ENCODE measurements at places on chromosomes 11 and 22.

DNA sequence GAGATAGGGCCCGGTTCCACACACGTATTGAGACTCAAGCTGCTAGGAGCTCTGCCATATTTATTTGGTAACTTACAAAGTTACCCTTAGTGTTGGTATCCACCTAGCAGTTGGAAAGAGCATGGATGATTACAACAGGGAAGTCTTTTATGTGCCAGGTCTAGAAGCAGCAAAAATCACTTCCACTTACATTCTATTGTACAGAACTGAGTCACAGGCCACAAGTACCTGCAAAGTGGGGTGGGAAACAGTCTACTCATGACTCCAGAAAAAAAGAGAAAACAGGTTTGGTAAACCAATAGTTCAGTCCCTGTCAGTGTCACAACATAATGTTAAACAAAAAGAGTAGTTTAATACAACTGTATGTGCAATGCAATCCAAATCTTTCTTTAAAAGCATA lies 279.6 kb upstream of the PITPNB start:
- DNase-seq, result no peak

GRCh38 chr11:2447253-2447950 lies 2.6 kb downstream of the KCNQ1 start:
- DNase-seq, result peak; percentile 8

- DNase-seq, result no peak
These were observed 80.7 kb downstream of the NAV2 start for GRCh38 chr11:19793326-19793725.

GRCh38 chr22:23913306-23913660 lies 19.1 kb downstream of the MIF start:
- DNase-seq, result no peak

DNA sequence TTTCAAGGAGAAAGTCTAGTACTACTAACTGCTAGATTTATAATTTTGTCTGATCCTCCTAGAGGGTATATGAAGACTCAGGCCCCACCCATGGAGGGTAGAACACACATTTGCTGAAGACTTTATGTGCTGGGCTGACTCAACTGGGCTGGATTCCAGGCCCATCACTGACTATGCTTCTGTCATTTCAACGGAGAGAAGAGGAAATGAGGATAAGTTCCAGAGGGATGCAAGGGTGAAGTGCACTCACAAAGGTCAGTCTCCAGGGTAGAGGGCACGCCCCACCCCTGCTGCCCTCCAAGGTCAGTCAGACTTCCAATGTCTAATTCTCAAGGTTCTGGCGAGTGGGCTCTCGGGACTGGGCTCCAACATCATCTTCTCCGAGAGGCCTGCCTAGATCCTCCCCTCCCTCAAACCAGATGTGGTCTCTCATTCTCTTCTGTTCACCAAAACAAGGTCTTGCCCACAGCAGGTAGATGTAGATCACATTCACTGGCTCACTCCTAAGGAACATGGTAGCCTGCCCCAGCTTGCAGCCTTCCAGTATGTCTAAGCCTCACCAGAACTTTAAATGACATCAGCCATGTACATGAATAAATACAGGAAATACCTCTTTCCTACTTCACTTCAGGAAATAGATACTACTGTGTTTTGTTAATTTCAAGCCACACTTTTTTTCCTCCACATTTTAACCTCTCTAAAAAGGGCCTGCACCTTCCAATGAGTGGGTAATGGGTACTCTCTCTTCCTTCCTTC lies 7.3 kb upstream of the C11orf86 start:
- DNase-seq, result peak; percentile 83

DNA sequence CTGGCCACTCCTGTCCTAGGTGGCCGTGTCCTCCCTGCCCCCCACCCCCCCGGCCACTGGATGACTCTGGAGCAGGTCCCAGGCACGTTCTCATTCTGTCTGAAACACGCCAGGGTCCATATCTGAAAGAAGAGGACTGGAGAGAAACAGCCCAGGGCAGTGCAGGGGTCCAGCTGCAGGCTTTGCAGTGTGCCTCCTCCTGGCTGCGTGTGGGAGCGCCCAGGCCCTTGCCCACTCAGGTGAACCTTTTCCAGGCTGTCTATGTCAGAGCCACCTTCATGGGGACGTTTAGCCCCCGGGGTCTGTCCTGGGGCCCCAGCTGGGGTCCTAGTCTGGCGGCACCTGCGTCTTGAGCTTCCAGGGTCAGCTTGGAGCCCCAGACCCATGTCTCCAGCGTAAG lies 15.6 kb downstream of the GRAMD4 start:
- DNase-seq, result no peak

DNA sequence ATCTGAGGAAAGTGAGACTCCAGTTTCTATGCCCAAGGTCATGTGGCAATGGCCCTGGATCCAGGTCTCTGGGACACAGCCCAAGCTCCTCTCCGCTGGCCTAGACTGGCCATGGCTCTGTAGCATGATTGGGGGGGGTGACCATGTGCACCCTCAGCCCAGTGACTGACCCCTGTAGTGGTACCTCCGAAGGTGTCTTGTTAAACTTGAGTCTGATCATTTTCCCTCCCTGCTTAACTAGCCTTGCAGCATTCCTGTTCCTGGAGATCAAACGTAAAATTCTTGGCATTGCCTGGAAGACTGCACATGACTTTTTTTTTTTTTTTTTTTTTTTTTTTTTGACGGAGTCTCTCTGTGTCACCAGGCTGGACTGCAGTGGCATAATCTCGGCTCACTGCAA lies 1116.0 kb downstream of the TBC1D22A start:
- DNase-seq, result no peak

DNA sequence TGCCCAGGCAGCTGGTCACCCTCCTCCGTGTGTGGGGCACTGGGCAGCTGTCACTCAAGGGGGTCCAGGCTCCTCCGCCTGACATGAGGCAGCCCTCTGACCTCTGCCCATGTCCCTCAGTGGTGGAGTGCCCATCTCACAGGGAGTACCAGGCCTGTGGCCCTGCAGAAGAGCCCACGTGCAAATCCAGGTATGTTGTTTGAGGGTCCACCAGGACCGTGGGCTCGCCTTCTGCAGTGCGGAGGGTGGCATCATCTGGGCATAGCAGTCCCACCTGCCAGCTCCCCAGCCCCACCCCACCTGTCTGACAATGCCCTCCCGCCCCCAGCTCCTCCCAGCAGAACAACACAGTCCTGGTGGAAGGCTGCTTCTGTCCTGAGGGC lies 30.5 kb downstream of the MUC2 start:
- no peak for DNase-seq

DNA sequence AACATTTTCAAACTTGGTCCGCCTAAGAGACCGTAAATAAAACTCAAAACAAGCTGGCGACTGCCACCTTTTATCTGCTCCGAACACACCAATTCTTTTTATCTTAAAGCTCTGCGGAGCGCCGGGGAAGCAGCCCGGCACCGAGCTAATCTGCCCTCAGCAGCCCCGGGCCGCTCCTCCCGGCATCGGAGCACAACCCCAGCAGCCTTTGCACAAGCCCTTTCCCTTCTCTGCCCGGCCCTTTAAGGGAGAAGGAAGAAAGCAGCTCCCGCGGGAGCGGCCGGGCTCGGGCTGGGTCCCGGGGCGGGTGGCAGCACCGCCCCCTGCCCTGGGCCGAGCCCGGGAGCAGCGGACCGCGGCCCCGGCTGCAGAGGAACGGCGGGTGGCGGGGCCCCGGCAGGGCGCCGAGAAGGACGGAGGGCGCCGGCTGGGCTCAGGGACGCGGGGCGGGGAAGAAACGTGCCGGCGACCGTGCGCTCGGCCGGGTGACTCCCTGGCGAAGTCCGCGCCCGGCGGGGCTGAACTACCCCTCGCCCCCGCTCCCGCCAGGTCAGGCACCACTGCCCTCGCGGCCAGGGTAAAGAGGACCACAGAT lies 133.6 kb upstream of the C11orf58 start:
- peak; percentile 7 for DNase-seq

- DNase-seq, result no peak
These were observed 11.9 kb downstream of the PLAAT2 start for GRCh38 chr11:63551091-63551888.

- peak; percentile 95 for DNase-seq
These were observed 517.9 kb downstream of the NTM start for GRCh38 chr11:131888230-131888855.

GRCh38 chr11:43917851-43918250 lies 24.6 kb upstream of the C11orf96 start:
- no peak for DNase-seq

DNA sequence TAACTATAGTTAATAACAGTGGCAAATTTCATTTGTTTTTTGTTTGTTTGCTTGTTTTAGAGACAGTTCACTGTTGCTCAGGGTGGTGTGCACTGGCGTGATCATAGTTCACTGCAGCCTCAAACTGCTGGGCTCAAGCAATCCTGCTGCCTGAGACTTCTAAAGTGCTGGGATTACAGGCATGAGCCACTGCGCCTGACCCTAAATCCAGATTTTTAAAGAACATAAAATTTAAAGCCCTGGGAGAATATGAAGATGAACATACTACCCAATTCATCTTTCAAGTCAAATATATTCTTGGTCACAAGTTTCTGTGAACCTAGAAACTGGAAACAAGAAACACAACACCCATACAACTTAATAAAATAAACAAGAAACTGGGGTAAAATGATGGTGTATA lies 28.1 kb downstream of the RRAS2 start:
- DNase-seq, result no peak

GRCh38 chr11:81870066-81870412 lies 863.6 kb downstream of the FAM181B start:
- no peak for DNase-seq

DNA sequence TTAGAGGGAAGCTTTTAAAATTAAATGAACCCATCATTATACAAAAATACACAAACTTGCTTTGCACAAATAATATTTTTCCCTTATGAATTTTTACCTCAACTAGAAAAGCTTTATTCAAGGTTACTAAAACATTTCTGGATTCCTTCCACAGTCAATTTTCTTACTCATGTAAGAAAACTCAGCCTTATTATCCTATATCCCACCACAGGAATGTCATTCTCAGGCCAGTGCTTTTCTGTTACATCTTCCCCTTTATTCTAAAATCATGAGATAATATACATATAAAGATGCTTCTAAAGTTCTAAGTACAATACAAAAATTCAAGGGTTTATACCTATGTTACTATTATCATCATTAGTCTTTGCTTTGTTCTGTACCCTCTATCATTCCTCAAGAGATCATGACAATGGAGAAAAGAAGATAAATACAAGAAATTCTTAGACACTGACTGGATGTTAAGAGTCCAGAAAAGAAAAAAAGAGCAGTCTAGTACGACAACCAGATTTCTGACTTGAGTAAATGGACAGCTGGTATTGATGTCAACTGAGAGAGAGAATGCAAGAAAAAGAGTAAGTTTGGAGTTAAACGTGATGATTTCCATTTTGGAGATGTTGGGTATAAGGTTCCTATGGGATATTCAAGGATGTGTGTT lies 60.3 kb downstream of the MTMR2 start:
- peak; percentile 71 for DNase-seq

GRCh38 chr22:48315439-48316256 lies 1512.0 kb downstream of the BRD1 start:
- DNase-seq, result no peak

GRCh38 chr11:66150140-66150539 lies 80.1 kb downstream of the PACS1 start:
- DNase-seq, result no peak

DNA sequence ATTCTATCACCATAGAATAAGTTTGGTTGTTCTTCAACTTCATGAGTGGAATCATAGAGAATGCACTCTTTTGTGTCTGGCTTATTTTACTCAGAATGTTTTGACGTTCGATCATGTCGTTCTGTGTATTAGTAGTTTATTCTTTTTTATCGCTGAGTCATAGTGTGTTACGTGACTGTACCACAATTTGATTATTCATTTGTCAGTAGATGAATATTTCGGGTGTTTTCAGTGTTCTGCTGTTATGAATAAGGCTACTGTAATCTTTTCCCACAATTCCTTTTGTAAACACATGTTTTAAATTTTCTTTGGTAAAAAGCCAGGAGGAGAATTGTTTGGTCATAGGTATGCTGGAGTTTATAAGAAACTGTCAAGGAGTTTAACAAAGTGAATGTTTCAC lies 279.9 kb upstream of the B3GAT1 start:
- DNase-seq, result peak; percentile 4

GRCh38 chr11:120667281-120667680 lies 155.7 kb downstream of the GRIK4 start:
- peak; percentile 9 for DNase-seq

DNA sequence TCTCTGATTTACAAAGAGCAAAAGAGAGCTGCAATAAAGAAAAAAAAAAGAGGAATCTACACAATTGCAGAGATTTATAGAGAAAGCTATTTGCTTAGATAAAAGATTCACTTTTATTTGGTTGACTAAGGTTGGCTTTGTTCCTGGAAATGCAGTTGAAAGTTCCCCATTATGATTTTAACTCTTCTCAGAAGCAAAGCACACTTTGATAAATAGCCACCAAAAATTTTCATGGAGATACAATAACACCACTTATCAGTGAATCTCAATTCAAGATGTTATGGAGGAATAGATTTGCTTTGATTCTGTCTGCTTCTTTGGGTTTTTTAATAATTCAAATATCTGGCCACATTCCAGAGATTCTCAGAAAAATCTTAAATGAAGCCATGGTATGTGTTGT lies 88.5 kb upstream of the ANO3 start:
- DNase-seq, result no peak

DNA sequence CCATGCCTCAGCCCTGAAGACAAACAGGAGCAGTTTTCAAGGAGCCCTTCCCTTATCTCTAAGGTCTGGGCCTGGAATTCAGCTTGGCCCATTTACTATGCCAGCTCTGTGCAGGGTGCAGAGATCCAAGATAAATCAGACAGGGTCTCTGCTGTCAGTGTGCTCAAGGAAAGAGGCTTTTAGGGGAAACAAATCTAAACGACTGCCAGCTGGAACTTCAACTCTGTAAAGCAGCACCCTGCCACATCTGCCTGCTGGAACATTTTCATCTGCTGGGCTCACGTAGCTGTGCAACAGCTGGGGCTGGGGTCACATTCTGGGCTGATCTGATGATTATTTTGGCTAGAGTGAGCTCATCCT lies 19.8 kb upstream of the EHF start:
- no peak for DNase-seq

- no peak for DNase-seq
These were observed 20.3 kb downstream of the AP2A2 start for GRCh38 chr11:945986-946385.

Data from AG10803 (cell line).